Activated CD8-positive, alpha-beta memory T cell treated with anti-CD3 and anti-CD28 coated beads for 1 hour (primary cell): ENCODE measurements at places on chromosomes 4 and X.

GRCh38 chr4:56786955-56787354, 34.5 kb downstream of the SPINK2 start:
- DNase-seq: no peak

DNA sequence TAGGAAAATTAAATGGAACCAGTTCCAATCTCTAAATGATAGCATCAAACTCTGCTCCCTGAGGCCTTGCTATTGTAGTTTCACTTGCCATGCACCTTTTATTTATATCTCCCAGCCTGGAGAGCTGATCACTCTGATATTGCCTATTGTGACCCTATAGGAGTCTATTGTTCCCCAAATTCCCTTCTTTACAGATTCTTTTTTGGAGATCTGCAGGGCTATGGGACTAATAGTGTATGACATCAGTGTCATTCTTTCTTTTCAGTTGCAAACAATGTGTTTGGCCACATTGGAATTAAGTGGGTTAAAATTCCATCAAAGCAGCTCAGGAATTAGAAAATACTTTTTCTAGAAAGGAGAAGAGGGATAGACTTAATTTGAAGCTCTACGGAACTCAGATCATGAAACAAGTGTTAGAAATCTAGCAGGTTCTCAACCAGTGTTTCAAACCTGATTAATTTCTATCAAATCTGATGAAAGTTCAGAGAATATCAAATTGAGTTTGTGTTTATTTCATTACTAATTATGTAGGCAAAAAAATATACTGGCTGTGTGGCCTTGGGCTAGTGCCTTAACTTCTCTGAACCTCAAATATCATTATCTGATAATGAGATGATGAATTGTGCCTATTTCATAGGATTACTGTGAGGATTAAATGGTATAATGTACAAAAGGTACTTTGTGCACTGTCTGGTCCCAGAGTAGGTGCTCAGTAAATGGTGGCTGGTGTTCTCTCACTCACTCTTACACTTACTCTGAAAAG, 71.4 kb downstream of the COL4A6 start:
- no peak for DNase-seq

DNA sequence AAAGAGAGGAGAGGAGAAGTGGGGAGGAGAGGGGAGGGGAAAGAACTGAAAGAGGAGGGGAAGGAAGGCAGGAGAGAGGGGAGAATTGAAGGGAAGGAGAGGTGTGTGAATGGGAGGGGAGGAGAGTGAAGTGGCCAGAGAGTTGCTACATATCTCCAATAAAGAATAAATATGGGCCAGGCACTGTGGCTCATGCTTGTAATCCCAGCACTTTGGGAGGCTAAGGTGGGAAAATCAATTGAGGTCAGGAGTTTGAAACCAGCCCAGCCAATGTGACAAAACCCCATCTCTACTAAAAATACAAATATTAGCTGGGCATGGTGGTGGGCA, 482.4 kb downstream of the NAF1 start:
- DNase-seq: no peak

DNA sequence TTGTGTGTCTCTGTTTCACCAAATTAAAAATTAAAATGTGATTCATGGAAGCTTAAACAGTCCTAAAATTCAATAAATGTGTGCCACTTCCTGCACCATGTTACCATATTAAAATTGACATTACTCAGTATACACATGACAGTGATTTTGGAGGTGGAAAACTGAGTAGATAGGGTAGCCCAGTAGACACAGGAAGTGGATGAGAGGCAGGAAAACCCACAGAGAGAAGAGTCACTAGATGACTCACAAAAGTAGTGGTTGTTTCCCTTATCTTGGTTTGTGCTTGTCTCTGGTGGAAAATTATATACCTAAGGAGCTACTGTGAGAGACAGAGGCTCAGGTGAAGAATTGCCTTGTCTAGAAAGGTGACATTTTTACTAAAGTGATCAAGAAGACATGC, 375.8 kb upstream of the CXorf51B start:
- no peak for DNase-seq

DNA sequence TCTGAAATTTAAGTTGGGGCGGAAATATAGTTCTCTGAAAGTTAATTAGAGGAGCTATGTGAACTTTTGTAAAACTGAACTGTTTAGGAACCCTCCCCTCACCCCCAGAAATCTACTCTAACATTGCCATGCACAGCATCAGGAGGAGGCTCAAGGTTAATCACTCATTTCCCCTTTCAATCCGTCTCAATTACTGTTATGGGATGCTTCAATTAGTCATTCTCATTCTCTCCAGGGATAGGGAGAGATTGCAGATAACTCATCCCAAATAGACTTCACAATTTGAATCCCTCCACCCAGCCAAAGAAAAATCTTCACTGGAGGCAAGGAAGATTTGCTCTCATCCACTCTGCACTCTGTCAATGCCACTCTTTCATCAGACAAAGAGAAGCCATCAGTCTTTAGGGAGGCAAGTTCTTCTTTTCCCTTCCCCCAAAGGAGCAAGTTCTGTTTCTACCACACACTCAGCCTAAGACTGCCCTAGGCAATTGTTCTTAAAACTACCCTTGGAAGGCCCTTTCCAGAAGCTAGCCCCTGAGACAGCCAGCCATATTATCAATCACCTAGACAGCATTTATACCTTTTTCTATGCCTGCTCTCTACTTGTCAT, 140.4 kb downstream of the SLC10A7 start:
- DNase-seq: no peak

DNA sequence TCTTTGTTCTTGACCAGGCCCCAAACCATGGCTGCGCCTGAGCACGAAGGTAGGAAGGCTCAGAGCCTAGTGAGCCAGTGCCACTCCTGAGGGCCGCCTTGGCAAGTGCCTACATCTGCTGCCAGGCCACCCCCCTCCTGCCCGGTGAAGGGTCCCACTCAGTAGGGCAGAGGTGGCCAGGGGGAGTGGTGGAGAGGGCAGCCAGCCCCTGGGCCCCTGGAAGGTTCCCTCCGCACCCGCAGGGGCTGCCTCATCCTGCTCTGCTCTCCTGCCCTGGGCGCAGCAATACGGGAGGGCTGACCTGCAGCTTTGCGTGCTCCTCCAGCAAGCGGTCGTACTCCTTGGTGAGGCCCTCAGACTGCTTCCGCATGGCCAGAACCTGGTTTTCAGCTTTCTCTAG, 14.0 kb downstream of the SLC6A8 start:
- DNase-seq: no peak

- no peak for DNase-seq
Observed at GRCh38 chr4:66629927-66630326, 915.4 kb downstream of the CENPC start.

GRCh38 chr4:113556382-113557134, 205.0 kb downstream of the CAMK2D start:
- no peak for DNase-seq

DNA sequence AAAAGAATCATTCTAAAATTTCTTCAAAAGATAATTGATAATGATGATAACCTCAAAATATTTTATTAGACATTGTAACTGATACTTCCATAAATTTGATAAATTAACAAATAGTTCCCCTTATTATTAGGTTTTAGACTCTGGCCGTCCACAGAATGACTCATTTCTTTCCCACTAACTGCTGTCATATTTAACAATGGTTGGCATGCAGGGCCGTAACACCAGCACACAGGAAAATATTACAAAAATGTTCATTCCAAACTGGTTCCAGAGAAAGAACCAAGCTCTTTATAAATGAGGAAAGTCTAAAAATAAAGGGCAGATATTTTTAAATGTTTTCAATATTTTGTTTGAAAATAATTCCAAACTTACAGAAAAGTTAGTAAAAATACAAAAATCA, 28.2 kb downstream of the WDFY3 start:
- DNase-seq: no peak

- no peak for DNase-seq
Observed at GRCh38 chr4:107255114-107255513, 219.0 kb upstream of the DKK2 start.

GRCh38 chr4:139453041-139453370, 915 bp upstream of the RAB33B start:
- DNase-seq: no peak

DNA sequence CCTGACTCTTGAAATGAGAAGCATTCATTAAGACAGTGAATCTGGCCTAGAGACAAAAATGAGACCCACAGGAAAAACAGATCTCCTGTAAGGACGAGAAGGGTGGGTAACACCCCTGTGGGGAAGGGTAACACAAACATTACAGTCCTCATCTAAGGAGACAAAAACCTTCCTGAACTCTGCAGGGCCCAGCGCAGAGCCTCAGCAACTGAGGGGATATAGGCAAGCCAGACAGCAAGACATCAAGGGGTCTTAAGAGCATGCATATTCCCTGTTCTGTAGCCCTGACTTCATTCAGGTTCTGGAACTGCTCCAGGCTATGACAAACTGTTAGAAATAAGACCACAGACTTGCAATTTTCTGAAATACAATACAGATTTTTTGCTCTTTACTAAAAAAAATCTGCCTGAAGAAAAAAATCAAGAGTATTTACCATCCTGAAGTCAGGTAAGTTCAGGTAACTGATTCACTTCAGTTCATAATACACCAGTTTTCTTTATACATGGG, 15.5 kb downstream of the COX18 start:
- DNase-seq: no peak

- DNase-seq: no peak
Observed at GRCh38 chr4:4890574-4891255, 31.2 kb downstream of the MSX1 start.

DNA sequence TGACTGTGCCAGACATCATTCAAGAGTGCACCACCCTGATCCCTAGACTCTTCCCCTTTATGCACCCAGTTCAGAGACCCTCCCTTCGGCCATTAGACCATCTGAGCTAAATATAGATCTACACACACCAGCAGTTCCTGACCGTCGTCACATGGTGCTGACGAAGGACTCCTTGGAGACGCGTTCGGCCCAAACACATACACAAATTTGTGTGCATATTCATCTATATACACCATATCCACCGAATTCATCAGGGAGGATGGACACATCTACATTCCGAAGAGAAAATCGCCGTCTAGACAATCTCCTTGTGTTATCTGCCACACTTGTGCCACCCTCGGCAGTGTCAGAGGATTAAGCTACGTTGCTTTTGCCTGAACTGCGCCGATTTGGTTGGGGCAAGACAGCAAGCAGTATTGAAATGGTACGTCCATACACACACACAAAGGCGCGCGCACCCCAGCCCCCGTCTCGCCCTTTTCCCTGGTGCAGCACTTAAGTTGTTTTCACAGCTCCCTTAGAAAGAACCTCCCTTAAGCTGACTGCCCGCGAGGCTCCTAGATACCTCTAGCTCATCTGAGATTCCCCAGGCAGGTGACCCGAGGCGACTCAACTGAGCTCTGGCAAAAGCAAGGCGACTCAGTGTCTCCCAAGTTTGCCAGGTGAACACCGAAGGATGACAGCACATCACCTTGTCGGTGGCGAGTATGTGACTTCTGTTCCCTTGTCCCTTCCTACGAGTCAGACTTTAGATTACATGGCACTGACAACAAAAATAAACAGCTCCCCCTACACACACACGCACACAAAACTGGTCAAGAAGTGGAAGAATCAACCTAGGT, 1.0 kb downstream of the RASGEF1B start:
- no peak for DNase-seq

DNA sequence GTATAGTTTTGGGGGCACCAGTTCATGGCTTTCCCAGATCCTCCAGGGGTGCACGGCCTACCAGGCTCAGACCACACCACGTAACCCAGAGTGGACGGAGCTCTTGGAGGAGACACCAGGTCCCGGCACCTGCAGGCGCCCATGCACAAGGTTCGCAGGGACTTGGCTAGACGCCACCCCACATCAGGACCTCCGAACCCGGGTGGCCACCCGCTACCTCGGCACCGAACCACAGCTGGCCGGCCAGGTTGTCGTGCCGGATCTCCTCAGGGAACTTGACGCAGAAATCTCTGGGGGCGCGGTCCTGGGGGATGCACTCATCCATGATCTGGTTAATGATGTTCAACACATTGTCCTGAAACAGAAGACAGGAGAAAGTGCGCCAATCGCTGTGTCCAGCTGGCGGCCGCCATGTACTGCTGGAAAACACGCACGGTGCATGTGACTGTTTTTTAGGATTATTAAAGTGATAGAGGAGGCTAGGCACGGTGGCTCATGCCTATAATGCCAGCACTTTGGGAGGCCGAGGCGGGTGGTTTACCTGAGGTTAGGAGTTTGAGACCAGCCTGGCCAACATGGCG, 77.1 kb downstream of the ZFYVE28 start:
- DNase-seq: no peak
